ENCODE measurements at places on chromosomes 5 and 9. TPM values are rescaled to one million over a fixed set of nuclear protein-coding genes. Genes with fewer than 3 reads are reported as not detected.

DNA sequence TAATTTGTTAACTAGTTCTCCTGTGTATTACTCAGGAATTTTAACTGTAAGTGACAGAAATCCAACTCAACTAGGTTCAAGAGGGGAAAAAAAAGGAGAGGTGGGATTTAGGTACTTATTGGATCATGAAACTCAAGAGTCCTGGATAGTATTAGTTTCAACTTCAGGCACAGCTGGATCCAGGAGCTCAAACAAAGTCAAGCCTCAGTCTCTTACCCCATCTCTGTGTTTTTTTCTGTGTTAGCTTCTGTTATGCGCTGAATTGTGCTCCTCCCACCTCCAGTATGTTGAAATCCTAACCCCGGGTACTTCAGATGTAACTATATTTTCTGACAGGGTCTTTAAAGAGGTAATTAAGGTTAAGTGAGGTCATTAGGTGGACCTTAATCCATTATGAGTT lies 53.5 kb downstream of the SMIM23 start:
- H3K36me3 ChIP-seq: no peaks in the 10 kb centered on the region
- no peak for DNase-seq
- H3K4me3 ChIP-seq: no peak overlapping the region
- no peak overlapping the region for H3K27ac ChIP-seq
- H3K27me3 ChIP-seq: no peaks in the 10 kb centered on the region

Gene CYLC2
- total RNA-seq: not detected

DNA sequence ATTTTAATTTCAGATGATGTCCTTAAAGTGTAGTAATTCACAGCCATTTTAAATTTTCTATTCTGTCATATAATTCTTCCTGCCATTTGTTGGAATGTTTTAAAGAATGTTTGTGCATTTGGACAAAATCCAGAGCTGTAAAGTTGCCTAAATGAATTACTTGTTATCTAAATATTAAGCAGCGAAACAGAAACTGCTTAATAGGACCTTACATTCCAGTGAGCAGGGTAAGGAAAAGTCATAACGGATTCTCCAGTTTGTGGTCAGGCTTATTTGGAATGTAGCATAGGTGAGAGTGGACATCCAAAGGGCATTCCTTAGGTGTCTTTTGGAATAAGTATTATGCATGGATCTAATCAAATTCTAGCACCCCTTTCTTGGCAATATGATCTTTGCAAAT lies 410.4 kb upstream of the PTPRD start:
- no peak for DNase-seq
- H3K4me1 ChIP-seq: no peaks in the 10 kb centered on the region
- no peaks in the 10 kb centered on the region for H3K27me3 ChIP-seq
- no peaks in the 10 kb centered on the region for H3K36me3 ChIP-seq

DNA sequence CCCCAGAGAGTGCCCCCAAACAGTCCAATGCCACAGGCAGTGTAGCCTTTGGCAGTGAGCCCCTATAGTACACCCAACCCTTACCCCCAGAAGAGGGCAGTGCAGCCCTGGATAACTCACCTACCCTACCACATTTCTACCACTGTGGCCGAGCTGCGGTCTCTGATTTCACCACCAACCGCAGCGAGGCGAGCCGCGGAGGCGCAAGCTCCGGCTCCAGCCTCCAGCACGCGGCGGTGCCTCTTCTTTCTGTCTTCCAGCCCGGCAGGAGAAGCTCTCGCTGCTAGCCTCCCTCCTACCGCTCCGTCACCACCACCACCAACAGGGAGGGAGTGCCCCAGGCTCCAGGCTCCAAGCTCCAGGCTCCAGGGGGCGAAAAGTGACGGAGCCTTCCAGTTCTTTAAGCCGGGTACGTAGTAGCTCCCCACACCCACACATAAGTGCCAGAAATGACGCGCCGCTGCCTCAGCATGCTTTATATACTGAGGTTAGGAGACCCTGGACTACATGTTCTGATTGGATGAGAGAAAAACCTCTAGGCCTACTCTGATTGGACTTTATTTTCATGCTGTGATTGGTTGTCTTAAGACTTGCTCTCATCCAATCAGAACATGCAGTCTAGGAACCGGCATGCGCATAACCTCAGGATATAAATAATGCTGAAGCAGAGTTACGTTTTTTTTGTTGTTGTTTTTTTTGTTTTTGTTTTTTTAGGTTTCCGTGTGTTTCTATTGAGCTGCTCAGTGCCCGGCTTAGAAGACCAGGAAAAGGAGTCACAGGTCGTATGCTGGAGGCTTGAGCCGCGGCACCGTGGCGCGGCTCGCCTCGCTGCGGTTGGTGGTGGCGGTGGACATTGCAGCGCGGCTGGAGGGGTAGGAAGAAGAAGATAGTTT lies at the start of gene PCAT7:
TSS of gene PCAT7 (plus strand) at position 645 of the 893 bp plus-strand sequence.
- H3K27ac ChIP-seq: no peak within 1 kb of the TSS

Gene PLAA
- total RNA-seq: 11.3 TPM

Gene TSPAN17
- total RNA-seq: 22.6 TPM

- DNase-seq: no peak
- H3K4me1 ChIP-seq: no peaks in the 10 kb centered on the region
- H3K27ac ChIP-seq: no peak overlapping the region
- H3K36me3 ChIP-seq: no peaks in the 10 kb centered on the region
Observed at GRCh38 chr5:122896598-122897282, 51.3 kb downstream of the SNX24 start.

Data from uterus (tissue), 4 donors.